ENCODE measurements at places on chromosomes 2 and 18. TPM values are rescaled to one million over a fixed set of nuclear protein-coding genes. Genes with fewer than 3 reads are reported as not detected.

OXER1 gene
- total RNA-seq = not detected

TPGS2 gene
- 150 TPM for total RNA-seq

INPP5D gene
- 43.3 TPM for total RNA-seq

UBXN4 gene
- total RNA-seq = 103 TPM

MSH6 gene
- 74.0 TPM for total RNA-seq

GRHL1 gene
- 0.85 TPM for total RNA-seq

OTOS gene
- total RNA-seq = not detected

Measured in endothelial cell of umbilical vein (primary cell).